Endothelial cell of umbilical vein (primary cell): ENCODE measurements at places on chromosomes 4 and X. TPM values are rescaled to one million over a fixed set of nuclear protein-coding genes. Genes with fewer than 3 reads are reported as not detected.

FRG2 gene
- not detected in 2 replicates for polyA plus RNA-seq

GRCh38 chr4:37604461-37604860 lies 81.7 kb downstream of the RELL1 start:
- DNase-seq = peak; percentile 28
- H3K4me1 ChIP-seq = peaks cover 13% of the 10 kb centered on the region
- H3K36me3 ChIP-seq = no peaks in the 10 kb centered on the region
- no peaks in the 10 kb centered on the region for H3K27me3 ChIP-seq

- H3K36me3 ChIP-seq = no peaks in the 10 kb centered on the region
- DNase-seq = peak; percentile 33
- no peak overlapping the region for H3K27ac ChIP-seq
- no peaks in the 10 kb centered on the region for H3K27me3 ChIP-seq
These were observed 16.5 kb downstream of the ACSL4 start for GRCh38 chrX:109716431-109717028.

DNA sequence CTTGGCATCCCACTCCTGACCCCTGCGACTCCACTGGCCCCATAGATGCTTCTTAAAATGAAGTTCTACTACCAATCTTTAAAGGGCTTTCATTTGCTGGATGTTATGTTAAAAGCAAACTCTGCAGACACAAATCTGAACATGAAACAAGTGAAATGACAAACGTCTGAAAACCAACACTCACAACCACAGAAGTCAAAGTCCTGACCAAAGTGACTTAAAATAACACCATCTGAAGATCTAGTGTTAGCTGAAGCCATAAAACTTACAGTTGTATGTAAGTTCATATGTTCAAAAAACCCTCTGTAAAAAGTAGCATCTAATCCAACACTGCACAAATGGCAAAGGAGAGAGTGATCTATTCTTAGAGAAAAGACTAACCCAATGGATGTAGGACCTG lies 178.7 kb downstream of the SH3KBP1 start:
- H3K4me3 ChIP-seq = no peak overlapping the region
- no peak overlapping the region for H3K27ac ChIP-seq
- no peaks in the 10 kb centered on the region for H3K27me3 ChIP-seq
- peaks cover 28% of the 10 kb centered on the region for H3K4me1 ChIP-seq
- DNase-seq = no peak

ITIH6 gene
- polyA plus RNA-seq = not detected in 2 replicates

XK gene
- polyA plus RNA-seq = 0.03 TPM in 2 replicates

DNA sequence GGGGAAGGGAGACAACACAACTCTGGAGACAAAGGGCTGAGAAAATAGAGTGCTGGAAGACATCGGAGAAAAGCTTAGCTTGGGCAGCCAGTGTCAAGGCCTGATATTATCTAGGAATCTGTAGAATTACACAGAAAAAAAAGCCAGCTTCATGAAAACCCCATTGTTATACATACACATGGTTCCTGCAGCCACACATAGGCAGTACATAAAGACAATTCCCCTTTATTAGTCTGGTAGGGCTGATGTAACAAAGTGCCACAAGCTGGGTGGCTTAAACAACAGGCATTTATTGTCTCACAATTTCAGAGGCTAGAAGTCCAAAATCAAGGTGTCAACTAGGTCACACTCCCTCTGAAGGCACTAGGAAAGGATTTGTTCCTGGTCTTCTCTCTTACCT lies 503.5 kb downstream of the MID1IP1 start:
- no peaks in the 10 kb centered on the region for H3K27me3 ChIP-seq
- H3K36me3 ChIP-seq = no peaks in the 10 kb centered on the region
- no peak overlapping the region for H3K4me3 ChIP-seq
- peaks cover 23% of the 10 kb centered on the region for H3K4me1 ChIP-seq
- no peak for DNase-seq
- H3K27ac ChIP-seq = no peak overlapping the region

- DNase-seq = no peak
- H3K27me3 ChIP-seq = no peaks in the 10 kb centered on the region
- H3K4me1 ChIP-seq = peaks cover 35% of the 10 kb centered on the region
- H3K4me3 ChIP-seq = no peak overlapping the region
- no peak overlapping the region for H3K27ac ChIP-seq
These were observed 9.9 kb downstream of the TACC3 start for GRCh38 chr4:1731180-1731579.

DNA sequence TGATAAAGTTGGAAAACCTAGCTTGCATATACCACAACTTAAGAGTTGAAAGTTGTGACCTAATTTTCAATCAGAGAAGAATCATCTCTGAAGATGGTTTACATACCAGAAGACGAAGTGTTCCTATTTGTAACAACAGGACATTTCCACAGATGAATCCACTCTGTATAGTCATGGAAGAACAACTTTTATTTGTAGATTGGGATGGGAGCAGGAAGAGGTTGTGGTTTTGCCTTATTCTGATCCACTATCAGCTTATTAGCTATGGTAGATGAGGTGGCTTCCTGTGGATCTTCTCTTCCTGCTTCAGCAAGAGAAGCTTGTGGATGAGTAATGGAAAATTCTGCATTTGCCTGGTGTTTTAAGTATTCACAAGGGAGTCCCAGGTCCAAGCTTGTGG lies 18.6 kb upstream of the SUPT20HL1 start:
- peaks cover 7% of the 10 kb centered on the region for H3K4me1 ChIP-seq
- no peaks in the 10 kb centered on the region for H3K36me3 ChIP-seq

DNA sequence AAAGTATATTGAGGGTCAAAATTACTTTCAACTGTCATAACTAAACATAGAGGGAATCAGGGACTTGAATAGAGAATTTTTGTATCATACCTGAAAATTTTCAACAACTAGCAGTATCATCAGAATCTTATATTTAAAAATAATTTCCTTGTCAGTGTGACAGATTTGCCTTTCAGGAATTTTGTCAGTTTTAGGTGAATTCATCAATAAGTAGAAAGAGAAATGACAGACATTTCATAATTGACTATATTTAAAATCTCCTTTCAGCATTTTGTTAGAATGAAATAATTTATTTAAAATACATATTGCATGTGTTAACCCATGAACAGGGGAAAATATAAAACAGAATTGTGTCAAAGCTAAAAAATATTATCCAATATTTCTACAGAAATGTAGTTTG lies 8.6 kb upstream of the PDCL2 start:
- H3K36me3 ChIP-seq = no peaks in the 10 kb centered on the region
- H3K27me3 ChIP-seq = no peaks in the 10 kb centered on the region
- no peak overlapping the region for H3K27ac ChIP-seq
- H3K4me1 ChIP-seq = no peaks in the 10 kb centered on the region

- no peak overlapping the region for H3K4me3 ChIP-seq
- DNase-seq = peak; percentile 65
- no peaks in the 10 kb centered on the region for H3K36me3 ChIP-seq
- no peaks in the 10 kb centered on the region for H3K27me3 ChIP-seq
- H3K4me1 ChIP-seq = peaks cover 9% of the 10 kb centered on the region
These were observed 70.8 kb downstream of the ANXA3 start for GRCh38 chr4:78622253-78622979.

DNA sequence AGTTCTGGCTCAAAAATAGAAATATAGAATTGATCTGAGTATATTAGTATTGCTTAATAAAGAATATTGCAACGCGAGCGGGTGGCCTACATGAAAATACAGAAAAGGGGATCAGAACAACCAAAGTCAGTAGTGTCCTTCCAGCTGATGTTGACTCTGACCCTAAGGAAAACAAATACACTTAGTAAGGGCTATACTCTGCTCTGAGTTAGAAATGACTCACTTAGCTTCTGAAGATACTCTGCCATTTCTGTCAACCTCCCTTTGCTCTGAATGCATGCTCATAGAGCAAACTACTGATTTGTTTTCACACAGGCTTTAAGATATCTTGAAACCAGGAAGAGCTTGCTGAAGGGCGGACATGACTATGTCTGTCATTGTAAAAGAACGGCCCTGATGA lies 22.6 kb upstream of the NMU start:
- no peaks in the 10 kb centered on the region for H3K4me1 ChIP-seq
- H3K4me3 ChIP-seq = no peak overlapping the region
- H3K27ac ChIP-seq = no peak overlapping the region
- H3K27me3 ChIP-seq = peaks cover 3% of the 10 kb centered on the region
- H3K36me3 ChIP-seq = no peaks in the 10 kb centered on the region
- DNase-seq = no peak

DMD gene
- polyA plus RNA-seq = 6.4 and 9.0 TPM in 2 replicates

DNA sequence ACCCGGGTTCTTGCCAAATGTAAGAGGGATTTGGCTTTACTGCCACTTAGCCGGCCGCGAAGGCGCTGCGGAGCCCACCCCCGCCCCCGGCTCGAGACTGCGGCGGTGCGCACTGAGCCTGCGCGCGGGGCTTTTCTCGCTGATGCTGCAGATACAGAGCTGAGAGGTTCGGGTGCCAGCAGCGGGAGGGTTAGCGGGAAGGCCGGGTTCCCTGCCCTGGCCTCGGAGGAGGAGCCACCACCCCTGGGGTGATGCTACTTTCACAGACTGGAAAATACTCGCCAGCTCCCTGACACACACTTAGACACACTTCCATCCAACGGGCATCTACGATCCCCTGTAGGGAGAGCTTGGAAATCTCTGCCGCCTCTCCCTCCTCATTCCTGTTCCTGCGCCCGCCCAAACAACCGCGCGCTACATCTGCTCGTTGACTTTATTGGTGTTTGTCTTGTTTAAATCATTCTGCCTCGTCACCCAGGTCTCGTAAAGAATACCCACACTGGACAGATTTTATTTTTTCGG lies 2.1 kb upstream of the PCDH7 start:
- no peaks in the 10 kb centered on the region for H3K27me3 ChIP-seq
- peaks cover 24% of the 10 kb centered on the region for H3K4me1 ChIP-seq
- no peaks in the 10 kb centered on the region for H3K36me3 ChIP-seq
- H3K27ac ChIP-seq = peak overlapping the region; percentile 29

GRCh38 chrX:126985981-126986380 lies 166.5 kb downstream of the PRR32 start:
- H3K27me3 ChIP-seq = no peaks in the 10 kb centered on the region
- no peak overlapping the region for H3K4me3 ChIP-seq
- no peaks in the 10 kb centered on the region for H3K4me1 ChIP-seq
- no peak for DNase-seq
- no peak overlapping the region for H3K27ac ChIP-seq

DNA sequence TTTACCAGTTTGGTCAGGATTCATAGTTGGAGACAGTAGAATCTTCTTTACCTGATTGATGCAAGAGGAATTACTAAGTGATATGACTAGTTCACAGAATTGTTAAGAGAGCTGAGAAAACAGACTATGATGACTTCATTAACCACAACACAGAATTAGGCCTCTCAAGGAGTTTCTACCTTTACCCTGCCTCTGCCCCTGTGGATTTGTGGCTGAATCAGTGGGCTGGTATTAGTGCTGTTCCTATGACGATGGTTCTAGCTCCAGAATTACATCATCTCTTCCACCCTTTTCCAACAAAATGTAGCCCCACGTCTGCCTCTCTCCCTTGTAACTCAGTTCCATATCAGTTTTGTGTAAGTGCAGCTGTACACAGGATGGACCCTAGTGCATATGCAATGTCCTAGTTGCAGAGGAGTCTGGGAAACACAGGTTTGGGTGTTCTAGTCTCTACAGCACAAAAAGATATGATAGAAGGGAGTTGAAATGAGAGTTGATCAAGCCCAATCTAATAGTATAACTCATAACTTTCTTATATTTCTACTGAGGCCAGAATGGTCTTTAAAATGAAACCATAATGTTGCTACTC lies 99.3 kb downstream of the ANXA5 start:
- no peaks in the 10 kb centered on the region for H3K36me3 ChIP-seq

PPP4R3C gene
- not detected in 2 replicates for polyA plus RNA-seq

- no peak overlapping the region for H3K27ac ChIP-seq
- no peak overlapping the region for H3K4me3 ChIP-seq
- no peaks in the 10 kb centered on the region for H3K27me3 ChIP-seq
These were observed 164.6 kb downstream of the PRKX start for GRCh38 chrX:3548765-3549391.

GRCh38 chrX:32183066-32183465 lies 1028.3 kb downstream of the DMD start:
- H3K4me3 ChIP-seq = no peak overlapping the region
- no peaks in the 10 kb centered on the region for H3K36me3 ChIP-seq
- no peaks in the 10 kb centered on the region for H3K27me3 ChIP-seq
- H3K4me1 ChIP-seq = no peaks in the 10 kb centered on the region
- H3K27ac ChIP-seq = no peak overlapping the region

GRCh38 chrX:47129899-47130358 lies 14.6 kb downstream of the NDUFB11 start:
- no peaks in the 10 kb centered on the region for H3K4me1 ChIP-seq
- peak; percentile 5 for DNase-seq
- H3K27me3 ChIP-seq = no peaks in the 10 kb centered on the region
